ENCODE measurements at places on chromosomes 11 and 22.

DNA sequence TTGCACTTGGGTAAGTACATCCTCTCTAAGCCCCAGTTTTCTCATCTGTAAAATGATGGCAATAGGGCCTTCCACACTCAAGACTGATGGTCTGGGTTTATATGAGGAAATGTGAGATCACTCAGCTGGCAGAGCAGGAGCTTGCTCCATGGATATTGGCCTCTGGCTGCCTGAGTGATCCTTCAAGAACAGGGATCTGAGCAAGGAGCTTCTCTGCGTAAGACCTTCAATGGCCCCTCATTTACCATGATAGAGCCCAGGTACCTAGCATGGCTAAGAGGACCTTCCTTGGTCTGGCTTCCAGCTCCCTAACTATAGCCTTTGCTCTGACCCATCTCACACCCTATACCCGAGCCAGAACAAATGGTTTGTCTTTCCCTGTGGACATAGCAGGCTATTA, 5.5 kb downstream of the ROBO4 start:
- DNase-seq, result no peak

DNA sequence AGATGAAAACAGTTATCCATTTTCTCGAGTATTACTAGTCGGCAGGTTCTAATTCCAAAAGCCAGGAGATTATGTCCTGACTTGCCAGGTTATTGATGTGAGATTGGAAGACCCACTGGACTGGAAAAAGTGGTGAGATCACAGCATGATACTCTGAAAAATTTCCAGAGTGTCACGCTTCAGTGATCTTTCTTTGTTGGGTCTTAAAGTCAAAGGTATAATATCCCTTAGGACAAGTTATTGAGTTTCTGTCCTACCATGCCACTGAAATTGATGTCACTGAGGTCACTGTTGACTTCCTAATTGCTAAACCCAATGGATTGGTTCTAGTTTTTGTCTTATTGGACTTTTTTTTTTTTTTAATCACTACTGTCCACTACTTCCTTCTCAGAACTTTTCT, 104.5 kb upstream of the GRAMD1B start:
- DNase-seq, result no peak

DNA sequence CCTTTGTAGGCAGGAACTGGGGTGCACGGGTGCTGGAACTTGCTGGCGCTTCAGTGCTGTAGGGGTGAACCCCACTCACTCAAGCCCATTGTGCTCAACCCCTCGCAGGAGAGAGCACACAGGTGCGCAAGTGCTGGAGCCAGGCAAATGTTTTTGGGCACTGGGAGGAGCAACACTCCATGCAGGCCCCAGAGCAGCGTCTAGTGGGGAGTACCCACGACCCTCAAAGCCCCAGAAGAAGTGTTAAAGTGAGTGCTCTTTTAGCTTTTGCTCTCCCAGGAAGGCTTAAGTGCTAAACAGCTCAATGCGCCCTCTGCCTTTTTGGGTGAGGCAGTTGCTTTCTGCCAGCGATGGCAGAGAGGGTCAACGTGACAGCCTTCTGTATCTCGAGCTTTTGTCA, 282.2 kb upstream of the ARHGAP42 start:
- no peak for DNase-seq

DNA sequence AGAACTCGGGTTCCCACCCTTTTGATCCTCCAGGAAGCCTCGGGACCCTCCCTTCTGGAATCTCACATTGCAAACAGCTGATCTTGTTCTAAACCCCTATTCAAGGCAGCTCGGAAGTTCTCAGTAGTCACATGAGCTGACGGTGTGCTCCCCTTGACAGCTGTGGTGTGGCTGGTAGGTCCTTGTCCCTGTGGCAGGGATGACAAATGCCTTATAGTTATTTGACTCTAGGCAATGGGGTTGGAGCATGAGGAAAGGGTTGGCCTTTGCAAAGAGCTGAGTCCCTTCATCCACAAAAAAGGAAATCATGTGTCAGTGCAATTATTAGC, 23.6 kb downstream of the EIF4G2 start:
- no peak for DNase-seq

DNA sequence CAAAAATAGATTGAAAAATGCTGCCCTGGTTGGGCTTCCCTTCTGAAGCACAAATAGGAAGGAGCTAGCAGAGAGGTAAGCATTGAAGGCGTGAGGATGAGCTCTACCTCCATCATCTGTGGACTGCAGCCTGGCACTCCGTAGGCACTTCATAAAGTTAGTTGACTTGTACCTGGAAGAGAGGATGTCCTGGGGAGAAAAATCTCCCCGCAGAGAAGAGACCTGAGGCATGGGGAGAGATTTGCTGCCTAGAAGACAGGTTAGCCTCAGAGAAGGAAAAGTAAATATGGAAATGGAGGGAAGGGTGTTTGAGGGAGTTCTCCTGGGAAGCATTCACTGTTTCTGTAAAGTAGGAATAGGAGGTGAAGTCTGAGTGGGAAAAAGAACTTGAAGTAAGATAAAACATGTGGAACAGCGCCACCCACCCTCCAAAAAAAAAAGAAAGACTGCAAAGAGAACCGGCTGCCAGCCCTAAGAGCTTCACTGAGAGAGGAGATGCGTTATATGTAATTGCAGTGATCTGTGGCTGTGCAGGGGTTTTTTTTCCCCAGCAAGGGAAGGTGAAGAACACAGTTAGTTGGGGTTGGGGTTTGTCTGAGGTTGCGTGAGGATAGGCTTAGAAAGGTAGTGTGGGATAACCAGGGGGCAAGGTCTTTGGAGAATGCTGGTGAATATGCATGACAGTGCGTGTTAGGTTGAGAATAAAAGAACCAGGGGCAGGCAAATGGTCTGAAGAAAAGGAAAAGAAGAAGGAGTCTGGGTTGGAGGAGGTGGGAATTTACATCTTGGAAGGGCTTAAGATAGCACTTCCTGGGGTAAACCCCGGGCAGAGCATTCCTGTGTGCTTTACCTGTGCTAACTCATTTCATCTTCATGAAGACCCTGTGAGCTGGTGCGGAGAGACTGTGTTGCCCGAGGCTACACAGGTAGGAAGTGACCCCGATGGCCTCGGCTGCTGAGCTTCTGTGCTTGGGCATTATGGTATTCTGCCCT, 16.0 kb downstream of the TNRC6B start:
- no peak for DNase-seq

GRCh38 chr11:6523253-6523652, 26.2 kb downstream of the DNHD1 start:
- DNase-seq, result no peak

Measured in DMS 273 treated with DMSO at 0.1 percent for 48 hours (cell line).